ENCODE measurements at places on chromosomes 6 and 20.

- DNase-seq = no peak
Measured at GRCh38 chr20:33393609-33394008, 7.7 kb downstream of the CDK5RAP1 start.

GRCh38 chr6:37702314-37702713 lies 4.6 kb upstream of the MDGA1 start:
- no peak for DNase-seq

GRCh38 chr6:30998785-30999184 lies 11.5 kb upstream of the MUC22 start:
- DNase-seq = no peak

DNA sequence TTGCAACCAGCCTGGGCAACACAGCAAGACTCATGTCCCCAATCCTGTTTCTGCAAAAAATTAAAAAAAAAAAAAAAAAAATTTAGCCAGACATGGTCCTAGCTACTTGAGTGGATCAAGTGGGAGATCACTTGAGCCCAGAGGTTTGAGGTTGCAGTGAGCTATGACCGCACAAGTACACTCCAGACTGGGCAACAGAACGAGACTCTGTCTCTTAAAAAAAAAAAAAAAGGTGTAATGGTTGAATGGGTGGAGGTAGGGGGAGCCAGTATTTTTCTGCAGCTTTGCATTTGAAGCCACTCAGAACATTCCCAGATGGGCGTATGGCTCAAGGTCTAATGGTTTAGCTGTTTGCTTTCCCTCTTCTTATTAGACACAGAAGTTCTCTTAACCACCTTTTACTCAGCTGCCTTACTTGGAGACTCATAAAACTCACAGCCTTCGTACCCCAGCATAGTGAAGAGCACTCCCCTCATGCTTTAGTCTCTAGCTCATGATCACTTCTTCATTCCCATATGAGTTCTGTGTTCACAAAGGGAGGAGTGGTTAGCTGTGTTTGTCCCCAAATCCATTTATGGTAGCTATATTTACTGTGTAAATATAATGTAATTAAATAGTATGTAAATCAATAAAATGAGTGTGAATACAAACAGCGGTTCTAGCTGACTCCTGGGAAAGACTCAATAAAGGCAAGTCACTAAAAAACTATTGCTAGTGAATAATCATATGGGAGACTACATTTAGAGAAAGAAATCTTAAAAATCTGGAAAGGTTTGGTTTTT lies 9.0 kb downstream of the FKBP1A start:
- no peak for DNase-seq

GRCh38 chr6:3393836-3394202 lies 63.0 kb downstream of the SLC22A23 start:
- no peak for DNase-seq

All from stimulated activated CD4-positive, alpha-beta T cell treated with anti-CD3 and anti-CD28 coated beads, Interleukin-4, amount 100 ng/mL, for 48 hours (primary cell).